ENCODE measurements at places on chromosomes 2 and 18.
A peak's percentile ranks its signal among the peaks of the same experiment; 100 is the strongest.

DNA sequence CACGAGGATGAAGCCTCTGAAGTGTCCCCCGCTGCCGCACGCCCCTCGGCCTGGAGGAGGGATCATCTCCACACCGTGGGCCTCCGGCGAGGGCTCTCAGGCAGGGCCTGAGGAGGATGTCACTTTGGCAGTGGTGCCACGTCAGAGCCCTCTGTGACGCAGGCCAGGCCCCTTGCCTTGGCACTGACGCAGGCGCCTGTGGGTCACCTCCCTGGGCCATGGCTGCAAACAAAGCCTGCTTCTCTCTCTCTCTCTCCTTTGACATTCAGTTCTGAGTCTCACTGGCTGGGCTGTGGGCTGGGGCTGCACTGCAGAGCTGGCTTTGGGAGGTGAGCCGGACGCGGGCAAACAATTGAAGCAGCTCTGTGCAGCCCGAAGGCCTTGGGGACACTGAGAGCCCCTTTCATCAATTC, 273.7 kb downstream of the TWIST2 start:
- peaks cover 49% of the 10 kb centered on the region for H3K4me1 ChIP-seq
- peaks cover 15% of the 10 kb centered on the region for H3K36me3 ChIP-seq
- DNase-seq, result peak; percentile 50
- peak overlapping the region; percentile 47 for H3K4me3 ChIP-seq
- H3K27ac ChIP-seq, result peak overlapping the region; percentile 96
- H3K27me3 ChIP-seq, result no peaks in the 10 kb centered on the region

GRCh38 chr2:232647261-232647660, 13.9 kb downstream of the EFHD1 start:
- no peak for DNase-seq
- no peak overlapping the region for H3K4me3 ChIP-seq
- H3K4me1 ChIP-seq, result no peaks in the 10 kb centered on the region
- no peaks in the 10 kb centered on the region for H3K27me3 ChIP-seq
- H3K36me3 ChIP-seq, result no peaks in the 10 kb centered on the region
- no peak overlapping the region for H3K27ac ChIP-seq

- H3K36me3 ChIP-seq, result peaks cover 10% of the 10 kb centered on the region
- H3K27me3 ChIP-seq, result no peaks in the 10 kb centered on the region
- no peak overlapping the region for H3K27ac ChIP-seq
- H3K4me3 ChIP-seq, result no peak overlapping the region
- DNase-seq, result no peak
Measured at GRCh38 chr2:71151620-71152019, 21.2 kb downstream of the MPHOSPH10 start.

- H3K4me1 ChIP-seq, result peaks cover 14% of the 10 kb centered on the region
- H3K4me3 ChIP-seq, result no peak overlapping the region
- H3K27ac ChIP-seq, result peak overlapping the region; percentile 15
- DNase-seq, result no peak
Measured at GRCh38 chr2:158935617-158936016, 32.8 kb upstream of the TANC1 start.

DNA sequence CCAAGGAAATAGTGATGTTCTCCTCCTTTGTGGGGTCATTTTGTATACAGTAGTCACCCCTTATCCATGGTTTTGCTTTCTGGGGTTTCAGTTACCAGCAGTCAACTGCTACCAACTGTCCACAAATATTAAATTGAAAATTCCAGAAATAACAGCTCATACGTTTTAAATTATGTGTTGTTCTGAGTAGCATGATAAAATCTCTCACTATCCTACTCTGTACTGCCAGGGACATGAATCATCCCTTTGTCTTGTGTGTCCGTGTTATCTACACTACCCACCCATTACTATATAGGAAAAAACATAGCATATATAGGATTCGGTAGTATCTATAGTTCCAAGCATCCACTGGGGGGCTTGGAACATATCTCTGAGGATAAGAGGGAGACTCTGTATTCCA, 120.9 kb upstream of the DCC start:
- no peak overlapping the region for H3K4me3 ChIP-seq
- H3K4me1 ChIP-seq, result no peaks in the 10 kb centered on the region
- H3K27me3 ChIP-seq, result no peaks in the 10 kb centered on the region
- H3K27ac ChIP-seq, result no peak overlapping the region
- DNase-seq, result no peak
- no peaks in the 10 kb centered on the region for H3K36me3 ChIP-seq

GRCh38 chr2:66661253-66662173, 226.6 kb downstream of the MEIS1 start:
- no peak for DNase-seq
- H3K27ac ChIP-seq, result no peak overlapping the region
- H3K36me3 ChIP-seq, result peaks cover 17% of the 10 kb centered on the region
- peaks cover 10% of the 10 kb centered on the region for H3K27me3 ChIP-seq
- no peaks in the 10 kb centered on the region for H3K4me1 ChIP-seq

- H3K4me1 ChIP-seq, result peaks cover 28% of the 10 kb centered on the region
- H3K27ac ChIP-seq, result no peak overlapping the region
- no peaks in the 10 kb centered on the region for H3K27me3 ChIP-seq
Measured at GRCh38 chr2:231347081-231347480, 48.4 kb upstream of the B3GNT7 start.

DNA sequence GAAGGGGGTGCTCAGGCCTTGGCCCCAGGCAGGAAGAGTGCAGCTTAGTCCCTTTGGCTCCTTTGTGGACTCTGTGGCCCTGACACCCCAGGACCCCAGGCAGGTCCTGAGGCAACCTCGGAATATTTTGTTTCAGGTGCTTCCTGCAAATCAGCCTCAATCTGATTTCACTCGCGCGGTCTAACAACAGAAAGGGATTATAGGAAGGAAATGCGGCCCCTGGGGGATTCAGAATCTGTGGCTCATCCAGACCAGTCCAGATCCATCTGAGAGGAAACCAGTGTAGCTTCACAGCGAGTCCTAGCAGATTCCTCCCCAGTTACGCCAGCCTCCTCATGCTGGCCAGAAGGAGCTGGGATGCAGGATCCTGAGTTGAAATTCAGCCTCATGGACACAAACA, 59.5 kb upstream of the YWHAQ start:
- no peak for DNase-seq
- no peaks in the 10 kb centered on the region for H3K36me3 ChIP-seq
- H3K4me1 ChIP-seq, result peaks cover 26% of the 10 kb centered on the region
- no peak overlapping the region for H3K4me3 ChIP-seq
